A549 treated with AZD2906 at 1 μM for 4 hours (cell line): ENCODE measurements at places on chromosomes 16 and 17. TPM values are rescaled to one million over a fixed set of nuclear protein-coding genes. Genes with fewer than 3 reads are reported as not detected.

The PTGES3L gene
- total RNA-seq, result 0.63 to 1.3 TPM (median 0.87 TPM) in 5 replicates

The CORO6 gene
- 4.5 to 6.9 TPM (median 6.1 TPM) in 5 replicates for total RNA-seq

The HP gene
- total RNA-seq, result 0.15 to 0.30 TPM in 2 of 5 replicates, not detected in the others

The C17orf78 gene
- total RNA-seq, result not detected in 5 replicates

The RAMP2 gene
- 0.51 to 1.3 TPM (median 1.2 TPM) in 5 replicates for total RNA-seq

The PHB1 gene
- total RNA-seq, result 340 to 469 TPM (median 456 TPM) in 5 replicates

The RHBDL1 gene
- 0.50 to 1.5 TPM (median 1.3 TPM) in 5 replicates for total RNA-seq

The TTLL6 gene
- 0.44 to 0.85 TPM (median 0.51 TPM) in 5 replicates for total RNA-seq

The RUNDC1 gene
- total RNA-seq, result 19.0 to 20.1 TPM (median 19.6 TPM) in 5 replicates

The SDR42E2 gene
- total RNA-seq, result not detected in 5 replicates

The CES3 gene
- 2.1 to 2.9 TPM (median 2.4 TPM) in 5 replicates for total RNA-seq

The SLC9A5 gene
- 1.0 to 1.8 TPM (median 1.4 TPM) in 5 replicates for total RNA-seq

The ABCC3 gene
- total RNA-seq, result 112 to 132 TPM (median 127 TPM) in 5 replicates

The KAT8 gene
- 44.4 to 51.1 TPM (median 49.2 TPM) in 5 replicates for total RNA-seq

The VPS25 gene
- total RNA-seq, result 123 to 126 TPM (median 124 TPM) in 5 replicates

The TAC4 gene
- total RNA-seq, result not detected in 5 replicates

The GPR142 gene
- not detected in 5 replicates for total RNA-seq

The CACNG5 gene
- total RNA-seq, result not detected in 5 replicates

The RAB40B gene
- 16.1 to 19.4 TPM (median 17.5 TPM) in 5 replicates for total RNA-seq

The TK1 gene
- total RNA-seq, result 237 to 293 TPM (median 246 TPM) in 5 replicates

The METRNL gene
- total RNA-seq, result 25.3 to 46.0 TPM (median 35.7 TPM) in 5 replicates

The TAT gene
- 0.03 to 0.15 TPM (median 0.05 TPM) in 4 of 5 replicates, not detected in the other for total RNA-seq

The NKD1 gene
- 0.20 to 0.65 TPM (median 0.30 TPM) in 5 replicates for total RNA-seq

The TMEM204 gene
- 0.08 to 0.11 TPM (median 0.09 TPM) in 4 of 5 replicates, not detected in the other for total RNA-seq

The HS3ST6 gene
- total RNA-seq, result 1.1 to 2.1 TPM (median 2.0 TPM) in 5 replicates

The GNAO1 gene
- 0.52 to 0.79 TPM (median 0.64 TPM) in 5 replicates for total RNA-seq

The GOSR2 gene
- 32.1 to 40.1 TPM (median 37.1 TPM) in 5 replicates for total RNA-seq

The C17orf100 gene
- 1.8 to 3.2 TPM (median 2.7 TPM) in 5 replicates for total RNA-seq

The HEXIM2 gene
- 13.0 to 18.2 TPM (median 14.8 TPM) in 5 replicates for total RNA-seq

The FGF11 gene
- total RNA-seq, result 0.76 to 1.2 TPM (median 0.85 TPM) in 5 replicates

The RAC3 gene
- 24.9 to 43.1 TPM (median 39.9 TPM) in 5 replicates for total RNA-seq

The CASKIN1 gene
- total RNA-seq, result 0.23 to 1.00 TPM (median 0.47 TPM) in 5 replicates
